ENCODE measurements at places on chromosomes 16 and 17. TPM values are rescaled to one million over a fixed set of nuclear protein-coding genes. Genes with fewer than 3 reads are reported as not detected.

DNA sequence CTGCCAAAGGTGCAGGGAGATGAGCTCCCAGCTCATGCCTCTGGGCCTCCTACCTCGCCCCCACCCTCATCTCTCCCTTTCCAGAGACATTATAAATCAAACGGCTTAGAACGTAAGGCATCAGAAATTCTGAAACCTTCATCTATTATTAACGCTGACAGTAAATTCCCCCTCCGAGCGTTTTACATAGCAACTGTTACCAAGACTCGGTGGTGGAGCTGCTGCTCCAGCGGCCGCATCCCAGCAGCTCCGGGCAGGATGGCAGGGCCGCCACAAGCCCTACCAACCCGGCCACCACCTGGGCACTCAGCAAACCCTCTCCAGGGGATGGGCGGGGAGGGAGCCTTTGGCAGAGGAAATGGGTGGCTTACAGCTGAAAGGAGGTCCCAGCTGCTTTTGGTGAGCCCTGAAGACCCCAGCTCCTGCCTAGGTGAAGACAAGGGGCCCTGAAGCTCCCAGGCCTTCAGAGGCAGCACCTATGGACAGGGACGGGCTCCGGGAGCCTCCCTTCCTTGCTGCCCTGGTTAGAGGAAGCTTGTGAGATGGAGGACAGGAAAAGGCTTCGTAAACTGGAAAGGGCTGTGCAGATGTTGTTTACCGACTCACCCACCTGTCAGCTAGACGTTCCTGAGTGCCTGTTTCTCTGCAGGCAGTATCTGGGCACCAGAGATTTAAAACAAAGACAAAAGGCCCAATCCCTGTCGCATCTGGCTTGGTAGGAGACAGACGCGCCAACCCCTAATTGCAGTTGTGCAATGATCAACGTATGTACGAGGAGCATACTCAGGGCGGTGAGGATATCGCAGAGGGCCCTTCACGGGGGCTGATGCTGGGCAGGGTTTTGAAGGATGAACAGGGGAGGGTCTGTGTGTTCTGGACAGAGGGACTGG is 76.9 kb downstream of the RAI1 start:
- no peak for DNase-seq

The SLC22A31 gene
- not detected for total RNA-seq

DNA sequence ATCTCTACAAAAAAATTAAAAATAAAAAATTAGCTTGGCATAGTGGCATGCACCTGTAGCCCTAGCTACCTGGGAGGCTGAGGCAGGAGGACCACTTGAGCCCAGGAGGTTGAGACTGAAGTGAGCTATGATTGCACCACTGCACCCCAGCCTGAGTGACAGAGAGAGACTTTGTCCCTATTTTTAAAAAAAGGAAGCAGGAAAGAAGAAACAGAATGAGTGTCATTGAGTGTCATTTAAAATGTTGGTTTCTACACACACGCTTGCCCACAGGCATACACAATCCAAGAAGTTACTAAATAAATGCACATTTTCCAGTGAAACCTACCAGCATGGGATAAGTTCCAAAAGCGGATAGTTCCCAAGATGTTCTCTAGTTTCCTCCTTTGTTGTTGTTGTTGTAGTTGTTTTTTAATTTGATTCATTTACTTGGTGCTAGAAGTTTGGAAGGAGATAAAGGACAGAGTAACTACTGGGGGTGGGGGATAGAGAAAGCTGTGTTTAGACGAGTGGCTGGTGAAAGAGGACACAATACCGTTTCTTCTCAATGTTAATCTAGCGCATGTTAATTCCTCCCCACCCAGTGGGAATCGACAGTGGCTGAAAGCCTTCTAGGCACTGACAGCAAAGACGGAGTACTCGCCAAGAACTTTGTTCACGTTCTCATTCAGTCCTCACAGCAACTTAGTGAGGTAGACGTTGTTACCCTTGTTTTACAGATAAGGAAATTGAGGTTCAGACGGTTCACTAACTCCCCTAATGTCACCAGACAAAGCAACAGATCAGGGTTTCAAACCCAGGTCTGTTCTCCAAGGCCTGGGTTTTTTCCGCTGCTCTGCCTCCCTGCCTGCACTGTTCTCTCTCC is 17.3 kb downstream of the MRPS23 start:
- DNase-seq = no peak

The KREMEN2 gene
- 1.3 TPM for total RNA-seq

The TM4SF5 gene
- total RNA-seq = not detected

The SOX15 gene
- 0.64 TPM for total RNA-seq

DNA sequence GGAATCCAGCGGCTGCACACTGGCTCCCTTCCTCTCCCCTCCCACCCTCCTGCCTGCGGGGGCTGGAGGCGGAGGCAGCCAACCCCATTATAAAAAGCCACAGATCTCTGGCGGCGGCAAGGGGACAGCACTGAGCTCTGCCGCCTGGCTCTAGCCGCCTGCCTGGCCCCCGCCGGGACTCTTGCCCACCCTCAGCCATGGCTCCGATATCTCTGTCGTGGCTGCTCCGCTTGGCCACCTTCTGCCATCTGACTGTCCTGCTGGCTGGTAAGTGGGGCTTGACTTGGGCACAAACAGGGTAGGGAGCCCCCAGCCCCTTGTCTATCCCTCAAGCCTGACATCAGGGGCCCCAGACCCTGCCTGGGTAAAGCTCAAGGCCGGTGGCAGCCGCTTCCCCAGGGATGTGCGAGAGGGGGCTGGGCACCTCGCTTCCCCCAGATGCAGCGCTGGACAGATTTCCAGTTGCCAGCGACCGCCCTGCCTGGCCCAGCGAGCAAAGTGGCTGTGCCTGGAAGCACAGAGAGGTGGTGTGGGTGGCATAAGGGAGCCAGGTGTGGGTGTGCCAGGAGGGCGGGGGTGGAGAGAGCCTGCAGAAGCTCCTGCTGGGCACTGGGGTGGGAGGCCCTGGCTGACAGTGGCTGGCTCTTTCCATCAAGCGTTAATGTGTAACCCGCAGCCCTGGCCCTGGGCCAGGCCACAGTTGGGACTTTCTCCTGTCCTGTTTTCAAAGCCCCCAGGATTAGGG is at the start of gene CX3CL1:
Gene CX3CL1, plus strand, starts transcription at position 119 of the 745 bp plus-strand sequence. Its CDS starts 79 bp downstream, at position 198.
- no peak for DNase-seq

DNA sequence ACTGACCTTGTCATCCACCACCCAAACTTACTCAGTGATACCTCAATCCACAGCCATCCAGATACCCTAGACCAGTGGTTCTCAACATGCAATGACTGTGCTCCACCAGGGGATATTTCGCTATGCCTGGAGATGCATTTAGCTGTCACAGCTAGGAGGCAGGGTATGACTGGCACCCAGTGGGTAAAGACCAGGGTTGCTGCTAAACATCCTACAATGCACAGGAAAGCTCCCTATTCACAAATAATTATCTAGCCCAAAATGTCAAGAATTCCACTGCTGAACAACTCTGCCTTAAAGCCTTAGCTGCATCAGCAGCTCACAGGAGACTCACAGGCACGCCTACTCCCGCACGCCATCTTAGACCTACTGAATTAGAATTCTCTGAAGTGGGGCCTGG is 212.6 kb downstream of the GRIN2A start:
- DNase-seq = no peak

The CXCL16 gene
- total RNA-seq = 3.5 TPM

- DNase-seq = no peak
Observed at GRCh38 chr17:35170968-35171771, 23.0 kb downstream of the SLC35G3 start.

- no peak for DNase-seq
Observed at GRCh38 chr17:10087355-10087754, 111.1 kb downstream of the GAS7 start.

The NHLRC4 gene
- 1.0 TPM for total RNA-seq

The CCL7 gene
- not detected for total RNA-seq

GRCh38 chr16:11183035-11183812 is 72.8 kb downstream of the SOCS1 start:
- peak; percentile 58 for DNase-seq

The HBA2 gene
- 104 TPM for total RNA-seq

DNA sequence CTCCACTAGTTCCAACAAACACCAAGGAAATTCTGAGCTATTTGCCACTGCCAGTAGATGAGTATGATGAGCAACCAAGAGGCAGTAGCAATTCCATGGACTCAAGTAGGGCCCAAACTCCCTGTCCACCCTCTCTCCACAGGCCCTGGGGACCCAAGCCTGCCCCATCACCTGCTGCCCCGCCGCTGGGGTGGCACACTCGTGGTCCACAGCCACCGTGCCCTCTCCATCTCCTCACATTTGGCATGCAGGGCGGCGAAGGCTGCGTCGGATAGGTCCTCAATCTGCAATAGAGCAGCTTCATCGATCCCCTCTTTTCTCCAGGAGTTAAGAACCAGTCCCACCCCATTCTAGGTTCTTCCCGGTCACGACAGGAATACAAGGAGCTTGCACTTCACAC is 33.9 kb downstream of the STH start:
- DNase-seq = no peak

DNA sequence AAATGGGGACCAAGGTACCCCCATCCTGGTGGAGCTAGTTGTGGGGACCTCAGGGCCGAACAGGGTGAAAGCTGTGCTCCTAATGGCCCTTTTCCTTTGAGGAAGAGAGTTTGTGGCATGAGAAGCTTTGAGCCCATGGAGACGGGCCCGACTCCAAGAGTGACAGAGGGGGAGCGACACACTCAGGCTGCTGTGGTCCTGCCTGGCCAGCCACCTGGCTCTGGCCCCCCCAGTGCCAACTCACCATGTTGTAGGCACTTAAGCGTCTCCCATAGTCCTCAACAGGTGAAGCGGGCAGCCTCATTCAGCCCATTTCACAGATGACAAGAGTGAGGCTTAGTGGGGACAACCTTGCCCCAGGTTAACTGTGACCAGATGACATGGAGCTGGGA is 1.6 kb downstream of the IL21R start:
- no peak for DNase-seq

The GPR142 gene
- total RNA-seq = not detected

- no peak for DNase-seq
Observed at GRCh38 chr17:12812877-12813276, 23.6 kb downstream of the ARHGAP44 start.

DNA sequence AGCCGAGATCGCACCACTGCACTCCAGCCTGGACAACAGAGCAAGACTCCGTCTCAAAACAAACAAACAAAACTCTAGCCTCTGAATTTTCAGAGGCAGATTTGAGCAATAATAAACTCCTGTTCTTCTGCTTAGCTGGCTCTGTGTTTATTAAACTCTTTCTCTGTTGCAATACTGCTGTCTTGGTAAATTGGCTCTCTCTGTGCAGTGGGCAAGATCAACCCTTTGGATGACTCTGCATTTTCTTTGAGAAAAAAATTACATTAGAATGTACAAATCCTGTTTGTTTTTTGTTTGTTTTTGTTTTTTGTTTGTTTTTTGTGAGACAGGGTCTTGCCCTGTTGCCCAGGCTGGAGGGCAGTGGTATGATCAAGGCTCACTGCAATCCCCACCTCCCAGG is 75.8 kb upstream of the RPH3AL start:
- no peak for DNase-seq

The ANKS3 gene
- total RNA-seq = 17.9 TPM

GRCh38 chr16:1032607-1033006 is 39.9 kb upstream of the SSTR5 start:
- no peak for DNase-seq

The PPP1R1B gene
- total RNA-seq = not detected

The NSF gene
- 107 TPM for total RNA-seq

- no peak for DNase-seq
Observed at GRCh38 chr17:75475851-75476250, 19.4 kb downstream of the TMEM94 start.

GRCh38 chr17:77933777-77934398 is 24.6 kb upstream of the TNRC6C start:
- DNase-seq = no peak

DNA sequence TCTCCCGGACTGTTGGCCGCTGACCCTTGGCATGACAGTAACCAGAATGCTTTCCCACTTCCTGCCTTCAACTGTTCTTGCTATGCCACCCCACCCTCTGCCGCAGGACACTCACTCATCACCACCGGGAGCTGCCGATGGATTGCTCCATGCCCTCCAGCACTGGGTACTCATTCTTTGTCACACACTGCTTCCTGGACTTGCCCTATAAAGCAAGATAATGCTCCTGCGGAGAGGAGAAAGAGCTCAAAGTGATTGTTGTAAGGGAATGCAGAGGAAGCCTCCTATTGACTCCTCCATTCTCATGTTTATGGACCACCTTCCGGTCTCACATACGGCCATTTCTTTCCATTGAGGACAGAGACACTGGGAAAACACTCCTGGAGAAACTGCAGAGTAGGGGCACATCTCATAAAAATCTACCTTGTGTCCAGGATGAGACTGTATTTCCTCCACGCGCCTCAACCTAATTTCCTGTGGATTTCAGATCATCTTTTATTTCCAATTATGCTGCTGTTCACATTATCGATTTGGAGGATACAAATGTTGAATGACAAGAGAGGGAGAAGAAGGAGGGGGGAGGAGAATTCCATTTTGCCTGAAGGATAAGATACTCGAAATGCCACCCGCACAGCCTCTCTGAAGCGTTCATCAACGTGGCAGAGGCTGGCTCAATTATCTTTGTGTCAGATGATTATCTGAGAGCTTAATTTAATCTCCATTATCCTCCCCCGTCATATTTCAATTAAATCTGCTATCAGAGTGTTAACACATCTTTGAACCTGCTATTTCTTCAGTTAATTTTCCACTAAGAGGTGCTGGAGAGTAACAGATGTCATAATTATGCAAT is 486.1 kb upstream of the SALL1 start:
- DNase-seq = no peak

The MC1R gene
- total RNA-seq = 6.8 TPM

The CCL17 gene
- total RNA-seq = 7.0 TPM

DNA sequence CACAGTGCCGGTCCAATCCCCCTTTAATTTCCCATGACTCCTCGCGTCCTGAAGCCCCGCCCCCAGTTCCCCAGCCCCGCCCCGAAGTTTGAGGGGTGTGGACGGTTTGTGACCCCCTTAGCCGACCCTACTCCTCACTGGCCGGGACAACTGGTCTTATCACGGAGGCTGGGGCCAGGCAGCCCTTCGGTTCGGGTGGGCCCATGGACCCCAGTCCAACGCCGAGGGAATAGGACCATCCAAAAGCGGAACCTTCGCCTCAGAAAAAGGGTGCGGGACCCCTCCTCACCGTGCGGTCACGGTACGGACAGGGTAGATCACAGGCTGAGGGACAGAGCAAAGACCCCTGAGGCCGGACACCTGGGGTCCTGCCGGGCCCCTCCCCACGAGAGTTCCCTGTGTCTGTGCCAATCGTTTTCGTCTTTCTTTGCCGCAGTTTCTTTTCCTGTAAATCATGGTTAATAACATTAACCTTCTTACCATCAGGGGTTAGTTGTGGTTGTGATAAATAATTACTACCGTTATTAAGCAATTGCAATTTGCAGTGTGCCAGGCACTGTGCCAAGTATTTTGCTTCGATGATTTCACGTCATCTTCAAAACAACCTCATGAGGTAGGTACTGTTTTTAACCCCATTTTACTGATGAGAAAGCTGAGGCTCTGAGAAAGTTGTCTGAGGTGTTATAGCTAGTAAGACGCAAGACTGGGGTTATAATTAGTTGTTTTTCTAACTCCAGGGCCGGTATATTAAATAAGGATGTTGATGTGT is 543 bp downstream of the TMUB2 start:
- no peak for DNase-seq
